T47D (cell line): ENCODE measurements at places on chromosomes 5 and 9.

GRCh38 chr5:123223921-123224320 lies 134.9 kb downstream of the PRDM6 start:
- no peak for DNase-seq

GRCh38 chr5:69231851-69232250 lies 2.8 kb upstream of the CDK7 start:
- DNase-seq: no peak

DNA sequence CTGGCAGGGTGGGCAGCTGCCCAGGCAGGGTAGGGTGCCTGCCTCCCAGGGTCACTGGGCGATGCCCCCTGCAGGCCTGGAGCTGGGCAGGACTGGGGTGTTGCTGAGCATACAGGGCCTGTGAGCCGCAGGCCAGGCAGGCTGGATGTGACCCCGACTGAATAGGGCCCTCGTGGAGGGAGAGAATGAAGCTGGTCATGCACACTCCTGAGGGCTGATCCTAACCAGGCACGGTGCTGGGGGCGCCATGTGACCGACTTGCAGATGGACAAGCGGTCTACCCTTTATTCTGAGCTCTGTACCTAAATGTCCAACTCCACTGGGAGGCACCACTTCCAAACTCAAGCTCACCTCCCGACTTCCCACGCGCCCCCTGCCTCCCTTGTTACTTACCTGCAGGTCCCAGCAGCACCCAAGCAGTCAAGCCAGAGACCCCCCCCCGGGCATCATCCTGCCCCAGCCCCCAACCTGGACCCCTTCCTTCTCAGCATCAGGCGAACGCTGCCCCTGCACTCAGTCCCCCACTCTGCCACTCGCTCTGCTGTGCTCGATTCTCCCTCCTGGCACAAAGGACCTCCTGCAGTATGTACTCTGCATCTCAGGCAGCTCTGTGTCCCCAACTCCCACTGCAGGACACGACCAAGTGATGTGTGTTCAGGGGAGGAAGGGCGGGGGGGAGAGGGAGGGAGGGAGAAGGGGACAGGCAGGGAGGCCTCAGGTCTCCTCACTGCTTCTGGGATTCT lies 76.8 kb upstream of the PHYKPL start:
- DNase-seq: peak; percentile 16

DNA sequence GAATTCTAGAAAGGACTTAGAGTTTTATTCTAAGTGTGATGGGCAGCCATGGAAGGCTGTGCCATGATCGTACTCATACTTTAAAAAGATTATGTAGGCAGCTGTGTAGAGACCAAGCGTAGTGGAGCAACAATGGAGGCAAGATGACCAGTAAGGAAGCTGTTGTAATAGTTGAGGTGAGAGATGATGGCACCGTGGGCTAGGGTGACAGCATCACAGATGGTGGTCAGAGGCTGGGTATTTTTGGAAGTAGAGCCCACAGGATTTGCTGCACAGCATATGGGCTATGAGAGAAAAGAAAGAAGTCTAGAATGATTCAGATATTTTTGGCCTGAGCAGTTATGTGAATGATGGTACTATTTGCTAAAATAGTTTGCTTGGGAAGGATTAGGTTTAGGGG lies 7.7 kb downstream of the ARHGAP26 start:
- DNase-seq: no peak

DNA sequence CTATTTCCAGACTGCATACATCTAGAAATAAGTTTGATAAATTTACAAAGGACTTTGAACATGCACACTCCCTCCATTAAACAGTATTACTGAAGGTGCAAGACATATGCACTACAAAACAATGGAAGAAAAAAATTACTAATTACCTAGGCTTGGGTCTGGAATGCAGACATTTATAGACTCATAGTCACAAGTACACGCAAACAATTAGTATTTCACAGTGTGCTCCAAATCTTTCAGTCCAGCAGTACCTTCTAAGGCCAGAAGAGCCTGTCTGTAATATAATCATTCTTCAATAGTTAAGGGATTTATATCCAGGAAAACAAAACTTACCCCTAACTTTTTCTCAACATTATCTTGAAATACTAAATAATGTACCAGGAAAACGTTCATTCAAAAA lies 11.2 kb downstream of the RICTOR start:
- no peak for DNase-seq

DNA sequence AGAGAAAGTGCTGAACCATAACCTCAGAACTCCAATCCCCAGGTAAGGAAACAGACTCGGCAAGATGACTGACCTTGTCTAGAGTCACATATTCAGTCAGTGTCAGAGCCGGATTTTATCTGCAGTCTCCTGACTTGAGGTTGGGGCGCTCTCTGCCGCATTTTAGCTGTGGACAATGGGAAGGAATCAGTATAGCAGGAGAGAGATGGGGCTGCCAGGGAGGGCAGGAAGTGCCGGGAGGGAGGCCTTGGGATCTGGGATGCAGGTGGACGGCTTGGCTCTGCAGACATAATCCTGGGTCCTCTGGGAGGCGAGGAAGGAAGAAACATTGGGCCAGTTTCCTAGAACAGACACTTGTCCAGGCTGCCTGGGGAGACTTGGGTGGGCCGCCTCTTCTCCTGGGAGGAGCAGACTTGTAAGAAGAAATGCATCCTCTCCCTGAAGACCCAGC lies 39.7 kb upstream of the COL15A1 start:
- no peak for DNase-seq

DNA sequence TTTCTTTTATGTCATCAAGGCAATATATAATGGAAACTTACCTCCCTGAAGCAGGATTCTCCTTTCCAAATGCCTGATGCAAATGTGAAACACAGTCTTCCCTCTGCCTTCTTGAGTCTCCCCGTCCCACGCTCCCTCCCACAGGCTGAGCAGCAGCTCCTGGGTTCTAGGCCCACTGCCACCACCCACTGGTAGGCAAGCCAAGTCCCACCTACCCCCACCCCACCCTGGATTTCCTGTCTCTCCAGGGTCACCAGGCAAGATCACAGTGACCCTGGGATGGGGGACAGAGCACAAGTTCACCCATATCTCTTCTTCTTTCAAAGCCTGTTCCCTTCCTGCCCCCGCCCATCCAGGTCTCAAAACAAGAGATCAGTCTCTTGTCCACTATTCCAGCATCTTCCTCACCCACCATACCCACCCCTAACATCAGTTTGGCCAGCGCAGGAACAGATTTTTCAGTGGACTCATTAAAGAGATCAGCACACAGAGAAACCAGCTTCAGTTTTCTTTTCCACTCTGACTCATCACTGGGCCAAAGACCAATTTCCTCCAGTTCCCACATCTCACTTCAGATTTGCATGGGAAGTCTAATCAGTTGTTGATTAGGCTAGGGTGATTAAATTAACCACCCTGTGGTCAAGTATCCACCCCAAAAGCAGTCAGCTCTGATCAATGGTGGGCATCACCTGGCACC lies 151.5 kb downstream of the ACTL7B start:
- DNase-seq: no peak

DNA sequence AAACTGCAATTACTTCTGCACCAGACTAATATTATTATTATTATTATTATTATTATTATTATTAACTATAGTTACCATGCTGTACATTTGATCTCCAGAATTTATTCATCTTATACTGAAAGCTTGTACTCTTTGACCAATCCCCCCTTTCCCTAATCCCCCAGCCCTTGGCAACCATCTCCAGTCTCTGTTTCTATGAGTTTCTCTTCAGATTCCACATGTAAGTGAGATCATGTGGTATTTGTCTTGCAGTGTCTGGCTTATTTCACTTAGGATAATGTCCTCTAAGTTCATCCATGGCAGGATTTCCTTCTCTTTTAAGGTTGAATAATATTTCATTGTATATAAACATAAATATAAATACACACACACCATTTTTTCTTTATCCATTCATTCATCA lies 287.0 kb upstream of the DAB2 start:
- no peak for DNase-seq

DNA sequence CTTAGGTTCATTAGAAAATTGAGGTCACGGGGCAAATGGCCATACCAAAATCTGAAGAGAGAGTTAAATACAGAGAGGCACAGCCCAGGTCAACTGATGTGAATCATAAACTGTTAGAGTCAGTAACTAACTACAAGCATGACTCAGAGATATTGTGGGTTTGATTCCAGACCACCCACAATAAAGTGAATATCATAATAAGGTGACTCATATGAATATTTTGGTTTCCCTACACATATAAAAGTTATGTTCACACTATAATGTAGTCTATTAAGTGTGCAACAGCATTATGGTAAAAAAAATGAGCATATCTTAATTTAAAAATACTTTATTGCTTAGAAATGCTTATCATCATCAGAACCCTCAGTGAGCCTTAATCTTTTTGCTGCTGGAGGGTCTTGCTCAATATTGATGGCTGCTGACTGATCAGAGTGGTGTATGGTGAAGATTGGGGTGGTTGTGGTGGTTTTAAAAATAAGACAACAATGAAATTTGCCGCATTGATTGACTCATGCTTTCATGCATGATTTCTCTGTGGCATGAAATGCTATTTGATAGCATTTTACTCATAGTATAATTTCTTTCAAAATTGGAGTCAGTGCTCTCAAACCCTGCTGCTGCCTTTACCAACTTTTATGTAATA lies 53.1 kb upstream of the EDIL3 start:
- no peak for DNase-seq

DNA sequence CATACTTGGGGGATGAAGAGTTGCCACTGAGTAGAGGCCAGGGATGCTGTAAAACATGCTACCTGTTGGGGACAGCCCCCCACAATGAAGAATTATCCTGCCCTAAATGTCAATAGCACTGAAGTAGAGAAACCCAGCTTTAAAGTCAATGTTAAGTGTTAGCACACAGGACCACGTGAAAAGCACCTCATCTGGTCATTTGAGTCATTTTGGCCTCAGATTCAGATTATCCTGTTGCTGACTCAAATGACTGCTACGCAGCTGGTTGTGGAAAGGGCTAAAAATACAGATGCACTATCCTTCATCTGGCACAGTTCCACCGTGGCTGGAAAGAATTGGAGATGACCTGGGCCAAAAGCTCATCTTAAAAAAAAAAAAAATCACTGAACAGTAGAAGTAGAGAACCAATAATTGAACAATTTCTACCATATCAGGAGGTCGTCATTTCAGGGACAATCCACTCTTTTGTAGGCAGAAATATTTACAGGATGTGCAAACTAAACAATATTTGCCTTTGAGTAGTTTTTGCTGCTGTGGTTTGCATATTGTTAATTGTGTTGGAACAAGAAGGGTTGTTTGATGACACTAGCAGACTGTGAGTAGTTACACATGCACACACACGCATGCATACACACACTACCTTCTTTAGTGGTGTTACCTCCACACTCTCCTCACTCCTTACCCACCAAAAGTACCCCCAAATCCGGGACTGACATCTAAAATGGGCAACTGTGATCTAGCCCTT lies 195.3 kb upstream of the KLF9 start:
- DNase-seq: no peak

- peak; percentile 43 for DNase-seq
Observed at GRCh38 chr9:136550439-136551289, 4.8 kb upstream of the NOTCH1 start.

- no peak for DNase-seq
Observed at GRCh38 chr5:125766706-125767105, 656.5 kb upstream of the GRAMD2B start.

GRCh38 chr9:79817438-79818004 lies 245.8 kb downstream of the TLE4 start:
- no peak for DNase-seq

DNA sequence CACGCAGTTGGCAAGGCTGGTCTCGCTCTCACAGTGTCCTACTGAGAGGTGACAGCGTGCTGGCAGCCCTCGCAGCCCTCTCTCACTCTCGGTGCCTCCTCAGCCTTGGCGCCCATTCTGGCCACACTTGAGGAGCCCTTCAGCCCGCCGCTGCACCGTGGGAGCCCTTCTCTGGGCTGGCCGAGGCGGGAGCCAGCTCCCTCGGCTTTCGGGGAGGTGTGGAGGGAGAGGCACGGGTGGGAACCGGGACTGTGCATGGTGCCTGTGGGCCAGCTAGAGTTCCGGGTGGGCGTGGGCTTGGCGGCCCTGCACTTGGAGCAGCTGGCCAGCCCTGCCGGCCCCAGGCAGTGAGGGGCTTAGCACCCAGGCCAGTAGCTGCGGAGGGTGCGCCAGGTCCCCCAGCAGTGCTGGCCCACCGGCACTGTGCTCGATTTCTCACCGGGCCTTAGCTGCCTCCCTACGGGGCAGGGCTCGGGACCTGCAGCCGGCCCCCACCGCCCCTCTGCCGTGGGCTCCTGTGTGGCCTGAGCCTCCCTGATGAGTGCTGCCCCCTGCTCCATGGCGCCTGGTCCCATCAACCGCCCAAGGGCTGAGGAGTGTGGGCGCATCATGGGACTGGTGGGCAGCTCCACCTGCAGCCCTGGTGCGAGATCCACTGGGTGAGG lies 15.7 kb upstream of the RNF180 start:
- DNase-seq: no peak

- DNase-seq: no peak
Observed at GRCh38 chr5:138878437-138879235, 3.5 kb upstream of the LRRTM2 start.

DNA sequence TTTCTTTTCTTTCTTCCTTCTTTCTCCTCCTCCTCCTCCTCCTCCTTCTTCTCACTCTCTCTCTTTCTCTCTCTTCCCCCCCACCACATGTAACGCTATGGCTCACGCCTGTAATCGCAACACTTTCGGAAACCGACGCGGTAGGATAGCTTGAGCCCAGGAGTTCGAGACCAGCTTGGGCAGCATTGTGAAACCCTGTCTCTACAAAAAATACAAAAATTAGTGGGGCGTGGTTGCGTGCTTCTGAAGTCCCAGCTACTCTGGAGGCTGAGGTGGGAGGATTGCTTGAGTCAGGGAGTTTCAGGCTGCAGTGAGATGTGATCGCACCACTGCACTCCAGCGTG lies 736 bp upstream of the GLDC start:
- DNase-seq: peak; percentile 35

DNA sequence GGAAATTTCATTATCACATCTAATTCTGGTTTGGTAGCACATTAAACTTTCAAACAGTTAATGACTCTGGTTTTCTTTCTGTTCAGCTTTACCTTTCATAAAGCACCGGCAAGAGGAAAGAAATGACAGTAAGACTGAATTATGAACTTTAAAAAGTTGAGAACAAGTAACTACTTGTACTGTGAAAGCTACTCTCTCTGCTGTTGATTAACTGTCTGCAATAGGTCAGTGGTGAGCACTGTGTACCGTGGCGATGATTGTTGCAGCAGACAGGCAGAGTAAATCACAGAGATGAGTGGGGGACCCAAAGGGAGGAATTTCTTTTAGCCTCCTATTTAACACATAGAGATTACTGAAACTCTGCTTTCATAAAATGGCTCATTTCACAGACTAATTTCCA lies 74.0 kb upstream of the MEF2C start:
- no peak for DNase-seq

GRCh38 chr9:76525196-76525595 lies 66.2 kb downstream of the GCNT1 start:
- no peak for DNase-seq

DNA sequence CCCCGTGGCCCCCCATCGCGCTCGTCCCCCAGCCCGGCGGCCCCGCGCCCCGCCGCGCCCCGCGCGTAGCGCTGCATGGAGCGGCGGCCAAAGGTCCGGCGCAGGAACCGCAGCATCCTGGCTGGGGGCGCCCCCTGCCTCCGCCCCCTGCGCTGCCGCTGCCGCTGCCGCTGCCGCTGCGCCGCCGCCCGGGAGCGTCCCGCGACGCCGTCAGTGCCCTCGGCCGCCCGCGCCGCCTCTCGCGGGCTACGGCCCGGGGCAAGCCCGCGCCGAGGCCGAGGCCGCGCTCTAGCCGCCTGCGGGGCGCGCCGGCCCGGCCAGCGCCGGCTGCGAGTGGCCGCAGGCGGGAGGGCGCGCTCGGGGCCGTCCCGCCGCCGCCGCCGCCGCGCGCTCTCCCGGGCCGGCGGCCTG lies 523 bp downstream of the EPB41L4B start:
- no peak for DNase-seq

- DNase-seq: peak; percentile 45
Observed at GRCh38 chr5:57816108-57816507, 333.5 kb upstream of the ACTBL2 start.

- DNase-seq: no peak
Observed at GRCh38 chr9:70701163-70701562, 286.7 kb upstream of the KLF9 start.
